ENCODE measurements at places on chromosomes 4 and X.

DNA sequence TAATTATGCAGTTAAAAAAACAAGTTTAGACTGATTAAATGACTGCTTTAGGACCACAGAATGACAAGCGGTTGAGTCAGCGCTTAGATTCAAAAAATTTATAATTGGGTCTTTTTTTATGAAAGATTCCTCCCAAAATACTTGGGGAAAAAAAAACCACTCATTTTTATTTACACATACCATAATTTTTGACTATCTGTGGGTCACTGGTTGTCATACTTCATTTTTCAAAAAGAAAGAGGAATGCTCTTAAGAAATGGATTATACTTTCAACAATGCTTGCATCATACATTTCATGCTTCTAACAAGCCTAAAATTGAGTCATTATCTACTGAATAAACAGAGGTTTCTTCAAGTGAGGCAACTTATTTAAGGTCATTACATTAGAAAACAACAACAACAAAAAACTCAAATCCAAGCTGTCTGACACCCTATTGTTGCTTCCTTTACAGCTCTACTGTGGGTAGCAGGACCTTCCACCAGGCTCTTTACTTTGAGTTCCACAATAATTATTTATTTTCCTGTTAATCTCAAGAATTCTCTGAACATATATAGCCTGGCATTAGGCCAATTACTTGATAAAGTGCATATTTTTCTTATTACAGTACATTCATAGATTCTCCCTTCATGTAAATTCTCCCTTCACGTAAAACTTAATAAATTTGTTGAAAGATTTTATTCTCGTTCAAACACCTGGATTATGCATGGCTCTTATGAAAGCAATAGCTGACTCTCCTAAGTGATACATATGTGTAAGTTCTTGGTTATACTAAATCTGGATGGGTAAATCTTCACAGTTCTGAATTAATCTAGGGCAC is 445.5 kb downstream of the PCDH10 start:
- DNase-seq, result no peak

GRCh38 chr4:19134685-19135084 is 1113.1 kb upstream of the LCORL start:
- DNase-seq, result no peak

- DNase-seq, result no peak
Measured at GRCh38 chr4:159010563-159011260, 92.2 kb upstream of the RAPGEF2 start.

GRCh38 chr4:112378858-112379257 is 81.7 kb downstream of the ALPK1 start:
- DNase-seq, result no peak

- DNase-seq, result no peak
Measured at GRCh38 chr4:147899512-147899911, 167.6 kb downstream of the ARHGAP10 start.

DNA sequence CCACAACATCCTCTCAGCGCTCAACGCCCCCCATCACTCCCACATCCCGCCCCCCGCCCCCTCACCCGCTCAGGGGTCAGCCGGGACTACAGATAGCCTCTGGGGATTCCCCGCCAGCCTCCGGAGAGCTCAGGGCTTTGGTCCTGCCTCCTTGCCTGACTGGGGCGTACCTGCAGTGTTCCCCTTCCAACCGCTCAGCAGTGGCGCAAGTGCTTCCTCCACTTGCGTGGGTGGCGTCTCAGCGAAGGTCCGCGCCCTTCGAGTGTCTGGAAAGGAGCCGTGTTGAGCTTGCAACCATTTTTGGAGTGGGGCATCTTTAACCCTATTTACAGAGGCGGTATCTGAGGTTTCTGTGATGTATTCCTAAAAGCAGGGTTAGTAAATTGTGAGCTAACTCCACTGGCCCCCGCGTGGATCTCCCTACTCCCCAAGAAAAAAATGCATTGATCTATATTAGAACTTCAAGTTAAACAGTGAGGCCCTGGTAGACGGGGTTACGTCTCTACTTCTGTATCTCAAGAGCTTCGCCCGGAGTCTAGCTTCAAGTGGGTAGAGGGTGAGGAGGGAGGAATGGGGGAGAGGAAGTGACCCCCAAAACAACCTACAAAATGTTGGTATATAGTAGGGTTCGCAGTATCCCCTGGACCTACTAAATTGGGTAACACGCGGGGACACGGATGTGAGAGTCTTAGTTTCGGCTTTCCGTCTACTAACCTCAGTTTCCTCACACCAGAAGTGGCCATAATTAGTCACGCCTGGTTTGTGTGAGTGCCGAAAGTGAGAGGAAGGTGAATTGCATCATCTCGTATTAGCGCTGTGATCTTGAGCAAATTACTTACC is 16.1 kb downstream of the NKX3-2 start:
- DNase-seq, result no peak

DNA sequence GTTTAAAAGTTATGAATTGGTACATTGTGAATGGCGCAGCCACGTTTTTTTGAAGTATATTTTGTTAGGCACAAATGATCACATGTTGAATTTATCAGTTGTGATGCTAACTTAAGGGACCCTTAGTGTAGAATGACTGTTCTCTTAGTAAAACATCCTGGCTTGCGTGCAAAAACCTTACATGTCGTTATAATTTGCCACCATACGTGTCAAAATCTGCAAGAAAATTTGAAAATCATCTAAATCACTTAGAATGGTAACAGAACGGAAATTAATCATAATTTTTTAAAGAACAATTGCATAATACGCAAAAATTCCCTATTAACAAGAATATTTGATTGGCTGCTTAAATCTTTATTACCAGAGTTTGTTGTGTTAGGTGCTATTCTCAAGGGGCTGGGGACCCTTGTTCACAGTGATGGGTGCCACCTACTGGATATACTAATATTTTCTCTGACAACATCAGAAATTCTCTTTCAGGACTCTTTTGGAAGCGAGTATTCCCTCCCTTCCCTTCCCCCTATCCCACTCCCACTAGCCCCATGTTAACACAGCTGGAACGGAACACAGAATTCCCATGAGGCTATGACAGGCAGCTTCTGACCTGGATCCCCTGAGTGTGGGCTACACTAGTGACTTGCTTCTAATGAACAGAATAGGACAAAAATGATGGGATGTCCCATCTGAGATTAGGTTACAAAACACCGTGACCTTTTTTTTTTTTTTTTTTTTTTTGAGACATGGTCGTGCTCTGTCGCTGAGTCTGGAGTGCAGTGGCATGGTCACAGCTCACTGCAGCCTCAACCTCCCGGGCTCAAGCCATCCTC is 71.8 kb downstream of the SUPT20HL2 start:
- DNase-seq, result no peak

GRCh38 chrX:97524997-97525396 is 641.3 kb downstream of the RPA4 start:
- DNase-seq, result no peak

Measured in activated T-cell treated with anti-CD3 and anti-CD28 coated beads for 4 hours (primary cell).